Esophagus squamous epithelium (tissue), 5 donors: ENCODE measurements at places on chromosomes 7 and 10. TPM values are rescaled to one million over a fixed set of nuclear protein-coding genes. Genes with fewer than 3 reads are reported as not detected.

LMOD2 gene
- total RNA-seq: not detected

ZP3 gene
- 4.8 TPM for total RNA-seq

SLC16A9 gene
- 14.5 TPM for total RNA-seq

CALHM3 gene
- not detected for total RNA-seq

ATOH7 gene
- not detected for total RNA-seq

GDF2 gene
- not detected for total RNA-seq

PTPRN2 gene
- total RNA-seq: 1.5 TPM

AKR1B15 gene
- 0.57 TPM for total RNA-seq

NUTM2D gene
- total RNA-seq: 1.8 TPM

DNA sequence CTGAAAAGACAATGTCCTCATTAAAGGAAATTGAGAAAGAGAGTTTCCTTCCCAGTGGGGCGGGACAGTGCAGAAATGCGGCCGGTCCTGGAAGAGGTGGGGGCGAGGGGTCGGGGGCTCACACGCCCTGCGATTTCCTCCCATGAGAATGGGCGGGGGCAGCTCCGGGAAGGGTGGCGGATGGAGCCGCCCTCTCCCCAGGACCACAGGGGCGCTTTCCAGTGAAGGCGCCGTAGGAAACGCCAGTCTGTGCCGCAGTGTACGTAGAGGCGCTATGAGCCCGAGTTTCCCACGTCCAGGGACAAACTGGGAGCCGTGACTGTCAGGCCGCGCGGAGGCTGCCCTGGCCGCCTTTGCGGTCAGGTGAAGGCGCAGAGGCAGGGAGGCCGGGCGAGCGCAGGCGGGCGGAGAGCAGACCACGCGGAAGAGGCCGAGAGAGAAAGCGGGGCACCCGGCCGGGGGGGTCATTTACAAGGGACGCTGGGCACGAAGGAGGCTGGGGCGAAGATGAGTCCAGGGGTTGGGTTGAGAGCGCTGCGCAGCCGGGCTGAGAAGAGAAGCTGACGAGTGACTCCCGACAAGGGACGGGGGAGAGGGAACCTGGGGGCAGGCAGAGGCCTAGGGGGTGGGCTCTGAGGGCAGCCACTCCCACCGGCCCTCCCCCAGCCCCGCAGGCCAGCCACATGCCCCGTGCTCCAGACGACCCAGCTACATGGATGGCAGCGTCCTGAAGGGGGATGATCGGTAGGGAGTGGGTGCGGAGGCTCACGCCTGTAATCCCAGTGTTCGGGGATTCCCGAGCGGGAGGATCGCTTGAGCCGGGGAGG is 45.0 kb downstream of the ALOX5 start:
- no peak for DNase-seq
- H3K27me3 ChIP-seq: peaks cover 17% of the 10 kb centered on the region
- H3K36me3 ChIP-seq: no peaks in the 10 kb centered on the region
- peaks cover 16% of the 10 kb centered on the region for H3K4me1 ChIP-seq

GRCh38 chr10:125479059-125479458 is 203.9 kb downstream of the TEX36 start:
- H3K4me3 ChIP-seq: no peak overlapping the region
- H3K36me3 ChIP-seq: no peaks in the 10 kb centered on the region
- H3K4me1 ChIP-seq: no peaks in the 10 kb centered on the region
- peaks cover 43% of the 10 kb centered on the region for H3K27me3 ChIP-seq
- no peak for DNase-seq

GRCh38 chr10:95411635-95412034 is 120.8 kb upstream of the PDLIM1 start:
- H3K27me3 ChIP-seq: no peaks in the 10 kb centered on the region
- no peak overlapping the region for H3K4me3 ChIP-seq
- H3K36me3 ChIP-seq: peaks cover 9% of the 10 kb centered on the region
- H3K27ac ChIP-seq: no peak overlapping the region
- no peak for DNase-seq

- no peak overlapping the region for H3K4me3 ChIP-seq
- no peak for DNase-seq
- no peak overlapping the region for H3K27ac ChIP-seq
- H3K27me3 ChIP-seq: no peaks in the 10 kb centered on the region
Observed at GRCh38 chr10:9051328-9051974, 997.0 kb downstream of the GATA3 start.

- H3K4me1 ChIP-seq: peaks cover 12% of the 10 kb centered on the region
- no peak overlapping the region for H3K27ac ChIP-seq
- peaks cover 26% of the 10 kb centered on the region for H3K36me3 ChIP-seq
- H3K4me3 ChIP-seq: no peak overlapping the region
- DNase-seq: no peak
- H3K27me3 ChIP-seq: no peaks in the 10 kb centered on the region
Observed at GRCh38 chr7:24835643-24836042, 78.4 kb upstream of the GSDME start.

- DNase-seq: no peak
- H3K4me3 ChIP-seq: no peak overlapping the region
- H3K36me3 ChIP-seq: no peaks in the 10 kb centered on the region
- H3K4me1 ChIP-seq: no peaks in the 10 kb centered on the region
- no peaks in the 10 kb centered on the region for H3K27me3 ChIP-seq
- H3K27ac ChIP-seq: no peak overlapping the region
Observed at GRCh38 chr7:101373812-101374614, 11.3 kb downstream of the COL26A1 start.

GRCh38 chr10:14017467-14017866 is 313.3 kb downstream of the FRMD4A start:
- H3K4me3 ChIP-seq: no peak overlapping the region
- H3K36me3 ChIP-seq: no peaks in the 10 kb centered on the region
- no peaks in the 10 kb centered on the region for H3K4me1 ChIP-seq
- H3K27me3 ChIP-seq: no peaks in the 10 kb centered on the region
- no peak overlapping the region for H3K27ac ChIP-seq

- no peak overlapping the region for H3K4me3 ChIP-seq
- DNase-seq: no peak
- no peak overlapping the region for H3K27ac ChIP-seq
- no peaks in the 10 kb centered on the region for H3K4me1 ChIP-seq
- H3K27me3 ChIP-seq: no peaks in the 10 kb centered on the region
Observed at GRCh38 chr10:29791773-29792172, 157.0 kb upstream of the SVIL start.

DNA sequence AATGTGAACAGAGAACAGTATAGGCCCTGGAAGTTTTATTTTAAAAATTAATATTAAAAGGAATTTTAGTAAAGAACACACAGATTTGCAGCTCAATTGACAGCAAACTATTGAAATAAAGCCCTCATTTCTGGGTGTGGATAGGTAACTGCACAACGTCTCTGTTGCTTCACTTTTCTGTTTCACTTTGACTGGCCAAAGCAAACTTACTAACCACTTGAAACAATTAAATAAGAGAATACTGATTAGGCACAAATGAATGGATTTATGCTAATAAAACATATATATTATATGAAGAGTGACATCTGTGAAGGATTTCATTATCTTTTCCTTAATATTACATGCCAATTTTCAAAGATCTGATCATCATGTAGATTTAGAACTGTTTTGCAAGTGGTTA is 11.9 kb downstream of the ZNF804B start:
- no peaks in the 10 kb centered on the region for H3K4me1 ChIP-seq
- H3K4me3 ChIP-seq: no peak overlapping the region
- H3K27ac ChIP-seq: no peak overlapping the region
- no peaks in the 10 kb centered on the region for H3K36me3 ChIP-seq
- H3K27me3 ChIP-seq: no peaks in the 10 kb centered on the region

- H3K36me3 ChIP-seq: peaks cover 8% of the 10 kb centered on the region
- no peak for DNase-seq
- no peak overlapping the region for H3K27ac ChIP-seq
- no peak overlapping the region for H3K4me3 ChIP-seq
Observed at GRCh38 chr7:33392148-33392547, 262.8 kb downstream of the BBS9 start.

DNA sequence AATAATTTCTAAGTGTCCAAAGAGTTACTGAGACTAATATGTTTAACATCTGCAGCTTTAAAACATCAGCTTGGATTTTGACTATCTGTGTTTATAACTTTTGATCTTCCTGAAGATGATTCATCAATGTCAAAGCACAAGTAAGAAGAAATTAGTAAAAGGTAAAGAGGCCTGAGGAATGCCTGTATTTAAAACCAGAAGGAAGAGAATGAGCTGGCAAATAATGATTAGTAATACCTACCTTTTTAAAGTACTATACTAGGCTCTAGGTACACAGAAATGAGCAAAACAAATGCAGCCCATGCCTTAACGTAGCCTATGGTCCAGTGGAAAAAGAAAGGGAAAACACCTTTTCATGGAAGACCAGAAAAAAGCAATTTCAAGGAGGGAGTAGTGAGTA is 158.0 kb downstream of the KCND2 start:
- H3K36me3 ChIP-seq: no peaks in the 10 kb centered on the region
- H3K27ac ChIP-seq: no peak overlapping the region
- no peaks in the 10 kb centered on the region for H3K4me1 ChIP-seq
- no peak overlapping the region for H3K4me3 ChIP-seq

- H3K4me3 ChIP-seq: no peak overlapping the region
- no peaks in the 10 kb centered on the region for H3K4me1 ChIP-seq
- no peaks in the 10 kb centered on the region for H3K36me3 ChIP-seq
- DNase-seq: no peak
Observed at GRCh38 chr10:132862485-132863420, 76.8 kb upstream of the NKX6-2 start.
